ENCODE measurements at places on chromosomes 5 and 9. TPM values are rescaled to one million over a fixed set of nuclear protein-coding genes. Genes with fewer than 3 reads are reported as not detected.
A peak's percentile ranks its signal among the peaks of the same experiment; 100 is the strongest.

DNA sequence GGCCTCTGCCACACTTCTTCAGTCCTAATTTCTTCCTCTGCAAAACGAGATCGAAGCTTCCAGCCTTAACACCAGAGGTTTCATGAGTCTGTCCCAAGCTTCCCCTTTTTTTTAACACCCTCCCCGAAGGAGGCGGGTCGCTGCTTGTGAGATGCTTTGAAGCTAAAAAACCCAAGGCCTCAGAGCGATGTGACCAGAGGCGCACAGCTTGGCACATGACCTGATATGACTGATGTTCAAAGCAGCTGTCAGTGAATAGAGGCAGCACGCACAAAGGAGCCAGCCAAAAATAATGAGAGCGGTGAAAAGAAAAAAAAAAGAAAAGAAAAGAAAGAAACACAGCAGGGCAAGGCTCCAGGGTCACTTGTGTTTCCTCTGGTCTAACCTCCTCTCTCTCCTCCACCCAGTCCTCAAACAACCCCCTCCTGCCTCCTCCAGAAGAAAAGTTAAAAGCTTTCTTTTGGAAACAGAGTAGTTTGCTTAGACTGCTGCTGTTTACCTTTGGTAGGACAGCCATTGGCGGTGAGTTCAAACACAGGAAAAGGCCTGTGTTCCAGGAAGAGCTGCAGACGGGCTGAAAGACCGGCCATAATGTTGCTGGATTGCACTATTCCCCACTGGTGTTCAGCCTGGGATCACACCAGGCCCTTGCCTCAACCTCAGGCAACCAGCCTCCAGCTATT is 10.9 kb upstream of the ZNF366 start:
- H3K27ac ChIP-seq, result no peak overlapping the region
- H3K36me3 ChIP-seq, result no peaks in the 10 kb centered on the region
- no peaks in the 10 kb centered on the region for H3K27me3 ChIP-seq
- H3K4me1 ChIP-seq, result peaks cover 25% of the 10 kb centered on the region
- no peak overlapping the region for H3K4me3 ChIP-seq

DNA sequence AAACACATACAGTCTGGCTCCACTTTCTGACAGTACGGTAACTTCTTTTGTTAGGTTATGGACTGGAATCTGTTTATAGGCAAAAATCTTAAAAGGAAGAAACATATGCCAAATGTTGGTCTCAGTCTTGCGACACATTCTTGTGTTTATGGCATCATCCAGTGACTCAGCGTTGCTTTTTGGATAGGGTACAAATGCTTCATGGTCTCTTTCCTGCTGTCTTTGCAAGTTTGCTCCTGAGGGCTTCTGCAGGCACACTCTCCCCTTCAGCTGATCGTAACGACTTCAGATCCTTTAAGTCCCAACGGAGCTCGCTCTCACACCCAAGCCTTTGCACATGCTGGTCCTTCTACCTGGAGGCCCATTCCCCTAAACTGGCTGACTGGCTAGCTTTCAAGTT is 23.6 kb upstream of the TNFSF8 start:
- H3K4me3 ChIP-seq, result no peak overlapping the region
- H3K4me1 ChIP-seq, result peaks cover 14% of the 10 kb centered on the region
- no peaks in the 10 kb centered on the region for H3K27me3 ChIP-seq
- H3K36me3 ChIP-seq, result no peaks in the 10 kb centered on the region
- H3K27ac ChIP-seq, result no peak overlapping the region

DNA sequence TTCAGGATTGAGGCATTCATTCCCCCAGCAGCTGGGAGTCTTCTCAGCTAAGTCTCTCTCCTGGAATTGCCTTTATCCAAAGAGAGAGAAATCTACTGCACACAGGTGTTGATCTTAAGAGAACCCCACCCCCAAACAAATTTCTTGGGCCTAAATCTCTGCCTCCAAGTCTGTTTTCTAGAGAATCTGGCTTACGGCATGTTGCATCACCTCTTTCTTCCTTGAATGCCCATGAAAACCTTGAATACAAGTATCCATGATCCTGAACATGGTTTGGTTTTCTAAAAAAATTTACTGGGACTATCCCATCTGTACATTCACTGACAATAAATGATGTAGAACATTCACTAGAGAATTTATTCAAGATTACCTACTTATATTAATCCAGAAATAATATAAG is 401.6 kb downstream of the PDE4D start:
- no peak overlapping the region for H3K4me3 ChIP-seq
- H3K36me3 ChIP-seq, result no peaks in the 10 kb centered on the region
- H3K27me3 ChIP-seq, result no peaks in the 10 kb centered on the region
- no peaks in the 10 kb centered on the region for H3K4me1 ChIP-seq
- no peak for DNase-seq

GFM2 gene
- 39.8 TPM for total RNA-seq

- no peak overlapping the region for H3K27ac ChIP-seq
- no peaks in the 10 kb centered on the region for H3K27me3 ChIP-seq
- no peaks in the 10 kb centered on the region for H3K4me1 ChIP-seq
- no peak for DNase-seq
Measured at GRCh38 chr9:13437866-13438265, 158.4 kb upstream of the MPDZ start.

DNA sequence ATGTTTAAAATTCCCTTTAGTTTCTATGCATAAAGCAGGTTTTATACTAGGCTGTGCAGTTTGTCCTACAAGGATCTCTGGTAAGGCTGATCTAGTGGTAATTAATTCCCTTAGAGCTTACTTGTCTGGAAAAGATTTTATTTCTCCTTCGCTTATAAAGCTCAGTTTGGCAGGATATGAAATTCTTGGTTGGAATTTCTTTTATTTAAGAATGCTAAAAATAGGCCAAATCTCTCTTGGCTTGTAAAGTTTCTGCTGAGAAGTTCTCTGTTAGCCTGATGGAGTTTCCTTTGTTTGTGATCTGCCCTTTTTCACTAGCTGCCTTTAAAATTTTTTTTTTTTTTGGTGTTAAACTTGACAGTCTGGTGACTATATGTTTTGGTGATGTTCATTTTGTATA is 237.1 kb upstream of the TLE4 start:
- H3K36me3 ChIP-seq, result no peaks in the 10 kb centered on the region
- H3K4me3 ChIP-seq, result no peak overlapping the region
- DNase-seq, result no peak
- no peak overlapping the region for H3K27ac ChIP-seq
- H3K4me1 ChIP-seq, result no peaks in the 10 kb centered on the region
- no peaks in the 10 kb centered on the region for H3K27me3 ChIP-seq

DNA sequence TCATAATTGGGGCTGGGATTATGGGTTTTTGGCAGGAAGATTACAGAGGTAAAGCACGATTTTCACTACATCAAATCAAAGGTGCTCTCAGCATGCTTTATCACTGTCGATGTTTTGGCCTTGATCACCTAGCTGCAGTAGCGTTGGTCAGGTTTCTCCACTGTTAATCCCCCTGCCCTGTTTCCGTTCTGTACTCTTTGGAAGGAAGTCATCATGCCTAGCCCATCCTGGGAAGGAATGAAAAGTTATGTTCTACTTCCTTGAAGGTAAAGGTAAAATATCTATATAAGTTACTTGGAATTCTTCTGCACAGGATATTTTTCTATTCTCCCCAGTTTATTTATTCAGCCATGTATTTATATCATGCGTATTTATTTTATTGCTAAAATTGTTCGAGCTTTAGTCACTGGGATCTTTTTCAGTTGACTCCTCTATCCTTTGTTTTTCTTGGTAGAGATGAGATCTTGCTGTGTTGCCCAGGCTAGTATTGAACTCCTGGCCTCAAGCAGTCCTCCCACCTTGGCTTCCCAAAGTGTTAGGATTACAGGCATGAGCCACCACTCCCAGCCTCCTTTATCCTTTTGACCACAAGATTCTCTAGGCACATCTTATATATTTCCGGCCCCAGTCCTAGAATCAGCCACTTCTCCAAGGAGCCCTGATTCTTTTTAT is 25.3 kb downstream of the FAF2 start:
- no peak overlapping the region for H3K27ac ChIP-seq
- no peak for DNase-seq
- no peak overlapping the region for H3K4me3 ChIP-seq
- H3K4me1 ChIP-seq, result peaks cover 16% of the 10 kb centered on the region

DRD1 gene
- total RNA-seq, result not detected

- H3K4me3 ChIP-seq, result no peak overlapping the region
- H3K27ac ChIP-seq, result no peak overlapping the region
- 0 out of 2 replicates have a peak, but pooled peaks cover 4% of the 10 kb centered on the region for H3K4me1 ChIP-seq
- no peak for DNase-seq
Measured at GRCh38 chr9:112084334-112084733, 90.8 kb downstream of the SUSD1 start.

ADAMTSL2 gene
- 0.39 TPM for total RNA-seq

TNFSF8 gene
- not detected for total RNA-seq

GRCh38 chr9:33116860-33117259 is 40.4 kb upstream of the SMU1 start:
- H3K27ac ChIP-seq, result peak overlapping the region; percentile 57
- H3K4me3 ChIP-seq, result no peak overlapping the region
- DNase-seq, result no peak
- peaks cover 21% of the 10 kb centered on the region for H3K4me1 ChIP-seq

RASEF gene
- total RNA-seq, result 12.8 TPM

- H3K27me3 ChIP-seq, result no peaks in the 10 kb centered on the region
- DNase-seq, result peak; percentile 63
- H3K4me1 ChIP-seq, result peaks cover 7% of the 10 kb centered on the region
Measured at GRCh38 chr5:18745988-18746615, 1111.8 kb downstream of the TAF11L14 start.

DNA sequence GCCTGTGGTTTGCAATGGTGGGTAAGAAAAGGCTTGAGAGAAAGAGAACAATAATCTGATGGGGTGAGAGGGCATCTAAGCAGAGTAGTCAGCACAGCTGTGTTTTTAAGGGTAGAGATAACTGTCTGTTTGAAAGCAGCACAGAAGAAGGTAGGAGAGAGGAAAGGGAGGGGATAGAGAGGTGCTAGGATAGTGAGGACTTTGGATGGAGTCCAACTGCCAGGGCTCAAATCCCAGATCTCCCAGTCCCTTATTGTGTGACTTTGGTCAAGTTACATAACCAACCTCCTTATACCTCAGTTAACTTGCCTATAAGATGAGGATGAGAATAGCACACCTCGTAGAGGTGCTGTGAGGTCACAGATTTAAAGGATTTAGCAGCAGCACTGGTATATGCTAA is 55.6 kb downstream of the GPR21 start:
- H3K4me1 ChIP-seq, result no peaks in the 10 kb centered on the region
- no peak overlapping the region for H3K27ac ChIP-seq
- peaks cover 16% of the 10 kb centered on the region for H3K36me3 ChIP-seq
- no peaks in the 10 kb centered on the region for H3K27me3 ChIP-seq
- no peak for DNase-seq
- no peak overlapping the region for H3K4me3 ChIP-seq

GRCh38 chr5:144451187-144451973 is 280.7 kb downstream of the KCTD16 start:
- H3K4me3 ChIP-seq, result no peak overlapping the region
- H3K27ac ChIP-seq, result no peak overlapping the region
- H3K36me3 ChIP-seq, result no peaks in the 10 kb centered on the region

GRCh38 chr5:9173281-9174048 is 372.4 kb downstream of the SEMA5A start:
- DNase-seq, result no peak
- 0 out of 2 replicates have a peak, but pooled peaks cover 4% of the 10 kb centered on the region for H3K4me1 ChIP-seq
- H3K27ac ChIP-seq, result no peak overlapping the region

- H3K27me3 ChIP-seq, result no peaks in the 10 kb centered on the region
- H3K36me3 ChIP-seq, result no peaks in the 10 kb centered on the region
- no peak overlapping the region for H3K27ac ChIP-seq
- no peak overlapping the region for H3K4me3 ChIP-seq
Measured at GRCh38 chr5:80799041-80799440, 144.3 kb upstream of the DHFR start.

DNA sequence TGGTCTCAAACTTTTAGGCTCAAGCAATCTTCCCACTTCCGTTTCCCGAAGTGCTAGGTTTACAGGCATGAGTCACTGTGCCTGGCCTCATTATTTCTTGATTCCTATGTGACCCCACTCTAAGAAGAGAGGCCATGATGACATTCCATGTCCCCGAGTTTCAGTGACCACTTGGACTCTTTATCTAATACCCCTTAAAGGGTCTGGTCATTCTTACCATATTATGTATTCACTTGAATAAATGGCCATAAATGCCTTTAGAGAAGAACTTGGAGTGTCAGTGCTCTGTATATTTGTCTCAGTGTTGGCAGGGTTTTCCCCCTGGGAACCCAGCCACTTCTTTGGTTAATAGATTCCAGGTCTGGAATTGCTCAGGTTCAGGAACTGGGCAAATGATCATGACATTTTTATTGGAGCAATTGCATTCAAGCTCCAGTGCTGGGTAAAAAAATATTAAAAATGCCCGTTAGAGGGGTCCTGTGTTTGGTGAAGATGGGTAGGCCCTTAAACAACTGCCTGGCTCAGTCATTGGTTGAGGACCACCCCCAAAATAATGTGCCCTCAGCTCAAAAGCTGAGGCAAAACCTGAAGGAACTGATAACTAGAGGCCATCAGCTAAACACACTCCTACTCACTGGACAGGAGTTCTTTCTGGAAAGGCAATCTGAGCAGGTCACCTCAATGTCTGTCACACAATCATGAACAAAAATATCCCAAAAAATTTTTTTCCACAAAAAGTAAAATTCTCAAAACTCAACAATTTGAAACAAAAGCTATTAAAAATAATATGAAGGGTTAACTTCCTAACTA is 186.6 kb upstream of the ZNF608 start:
- DNase-seq, result no peak
- no peak overlapping the region for H3K4me3 ChIP-seq
- H3K4me1 ChIP-seq, result no peaks in the 10 kb centered on the region
- no peaks in the 10 kb centered on the region for H3K36me3 ChIP-seq
- H3K27me3 ChIP-seq, result no peaks in the 10 kb centered on the region

DNA sequence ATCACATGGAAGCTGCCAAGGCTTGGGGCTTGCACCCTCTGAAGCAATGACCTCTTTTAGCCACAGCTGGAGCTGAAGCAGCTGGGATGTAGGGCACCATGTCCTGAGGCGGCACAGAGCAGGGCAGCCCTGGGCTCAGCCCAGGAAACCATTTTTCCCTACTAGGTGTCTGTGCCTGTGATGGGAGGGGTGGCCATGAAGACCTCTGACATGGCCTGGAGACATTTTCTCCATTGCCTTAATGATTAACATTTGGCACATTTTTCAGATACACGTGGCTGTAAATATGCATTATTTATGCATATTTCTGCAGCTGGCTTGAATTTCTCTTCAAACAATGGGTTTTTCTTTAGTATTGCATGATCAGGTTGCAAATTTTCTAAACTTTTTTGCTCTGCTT is 81.7 kb downstream of the OSMR start:
- H3K27ac ChIP-seq, result no peak overlapping the region
- DNase-seq, result no peak
- H3K27me3 ChIP-seq, result no peaks in the 10 kb centered on the region
- no peaks in the 10 kb centered on the region for H3K4me1 ChIP-seq
- peaks cover 41% of the 10 kb centered on the region for H3K36me3 ChIP-seq

GRCh38 chr9:135221951-135222631 is 134.6 kb downstream of the OLFM1 start:
- H3K27ac ChIP-seq, result no peak overlapping the region
- no peak for DNase-seq
- H3K4me3 ChIP-seq, result no peak overlapping the region
- peaks cover 81% of the 10 kb centered on the region for H3K27me3 ChIP-seq
- no peaks in the 10 kb centered on the region for H3K36me3 ChIP-seq

LCN12 gene
- total RNA-seq, result 14.2 TPM

CD74 gene
- total RNA-seq, result 41.1 TPM

ENG gene
- 18.4 TPM for total RNA-seq

GRCh38 chr5:154587123-154588026 is 109.3 kb upstream of the HAND1 start:
- H3K27me3 ChIP-seq, result no peaks in the 10 kb centered on the region
- H3K4me1 ChIP-seq, result peaks cover 26% of the 10 kb centered on the region
- no peaks in the 10 kb centered on the region for H3K36me3 ChIP-seq
- no peak overlapping the region for H3K4me3 ChIP-seq
- DNase-seq, result no peak
- H3K27ac ChIP-seq, result no peak overlapping the region

GDNF gene
- total RNA-seq, result 0.38 TPM

- no peaks in the 10 kb centered on the region for H3K4me1 ChIP-seq
- H3K27ac ChIP-seq, result no peak overlapping the region
- H3K27me3 ChIP-seq, result no peaks in the 10 kb centered on the region
- DNase-seq, result no peak
- H3K36me3 ChIP-seq, result peaks cover 6% of the 10 kb centered on the region
Measured at GRCh38 chr9:134433909-134434882, 107.9 kb downstream of the RXRA start.

All from PC-9 (cell line).